ENCODE measurements at places on chromosomes 7 and 10.

DNA sequence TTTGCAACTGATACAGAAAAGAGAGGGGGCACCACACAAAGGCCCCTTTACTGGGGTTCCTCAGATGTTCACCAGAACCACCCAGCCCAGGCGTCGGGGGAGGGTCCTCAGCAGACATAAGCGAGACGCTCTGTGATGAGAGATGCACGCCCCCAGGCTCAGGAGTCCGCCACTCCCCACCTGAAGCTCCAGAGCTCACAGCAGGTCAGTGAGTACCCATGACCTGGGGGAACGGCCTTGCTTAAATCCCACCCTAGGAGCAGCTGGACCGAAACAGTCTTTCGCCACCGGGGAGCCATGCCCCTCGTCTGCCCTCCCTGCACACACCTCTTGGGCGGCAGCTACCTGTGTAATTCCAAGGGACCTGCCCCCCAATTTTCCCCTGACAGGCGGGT, 2.8 kb downstream of the CRYGN start:
- no peak for DNase-seq

DNA sequence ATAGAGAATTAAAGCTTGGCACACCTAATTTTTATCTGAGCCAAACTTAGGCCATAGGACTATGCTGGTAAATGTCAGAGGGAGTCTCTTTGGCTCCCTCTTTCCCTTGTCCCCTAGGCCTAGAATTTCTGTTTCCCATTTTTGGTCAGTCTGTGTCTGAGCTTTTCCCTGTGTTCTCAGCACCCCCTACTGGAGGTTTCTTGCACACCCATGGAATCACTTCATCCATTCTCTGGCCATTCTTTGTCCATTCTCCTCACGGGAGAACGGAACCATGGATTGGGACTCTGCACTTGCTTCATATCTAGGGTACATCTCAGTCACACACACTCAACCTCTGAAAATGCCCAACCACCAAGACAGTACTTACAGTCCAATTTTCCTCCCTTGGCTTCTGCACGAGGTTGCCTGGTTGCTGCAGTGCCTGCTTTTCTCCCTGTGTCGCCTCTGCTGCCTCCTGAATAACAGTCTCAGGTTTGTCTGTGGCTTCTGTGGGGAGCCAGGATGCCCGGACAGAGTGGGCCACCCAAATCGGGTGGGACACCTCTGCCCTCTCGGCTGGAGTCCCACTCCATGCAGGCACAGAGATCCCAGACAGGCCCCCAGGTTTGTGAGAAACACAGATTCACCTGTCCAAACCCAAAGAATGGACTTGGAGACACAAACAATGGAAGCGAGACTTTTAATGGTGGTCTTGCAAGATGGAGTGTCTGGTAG, 35.1 kb upstream of the DNAH11 start:
- DNase-seq = no peak

- no peak for DNase-seq
Observed at GRCh38 chr10:3836222-3836820, 51.3 kb upstream of the KLF6 start.

DNA sequence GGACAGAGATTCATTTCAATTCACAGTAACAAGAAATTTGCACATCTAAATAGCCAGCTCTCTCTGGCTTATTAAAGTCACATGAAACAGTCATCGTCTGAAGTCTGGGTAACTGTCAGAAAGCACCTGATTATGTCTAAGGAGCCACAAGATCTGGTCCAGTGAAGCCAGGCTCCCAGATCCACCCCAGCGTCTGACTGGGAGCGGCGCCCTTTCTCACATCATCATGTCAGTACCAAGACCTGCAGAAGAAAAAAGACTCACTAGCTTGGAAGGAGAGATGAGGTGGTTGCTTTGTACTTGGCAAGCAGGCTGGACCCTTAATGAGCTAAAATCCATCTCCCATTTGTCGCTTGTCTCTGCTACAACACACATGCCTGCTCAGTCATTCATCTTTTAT, 58.4 kb downstream of the VOPP1 start:
- no peak for DNase-seq

DNA sequence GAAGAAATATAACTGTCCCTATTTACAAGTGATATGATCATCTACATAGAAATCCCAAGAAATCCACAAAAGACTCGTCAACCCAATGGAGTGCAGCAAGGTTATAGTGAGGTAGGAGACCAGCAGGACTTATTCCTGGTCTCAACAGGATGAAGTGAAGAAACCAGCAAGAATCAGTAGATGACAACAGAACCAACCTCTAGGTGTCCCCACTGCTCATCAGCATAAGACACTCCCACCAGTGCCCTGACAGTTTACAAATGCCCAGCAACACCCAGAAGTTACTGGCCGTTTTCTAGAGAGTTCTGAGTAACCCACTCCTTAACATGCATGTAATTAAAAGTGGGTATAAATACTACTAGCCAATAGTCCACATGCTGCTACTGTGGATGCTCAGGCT, 470.5 kb upstream of the LRRTM3 start:
- no peak for DNase-seq

DNA sequence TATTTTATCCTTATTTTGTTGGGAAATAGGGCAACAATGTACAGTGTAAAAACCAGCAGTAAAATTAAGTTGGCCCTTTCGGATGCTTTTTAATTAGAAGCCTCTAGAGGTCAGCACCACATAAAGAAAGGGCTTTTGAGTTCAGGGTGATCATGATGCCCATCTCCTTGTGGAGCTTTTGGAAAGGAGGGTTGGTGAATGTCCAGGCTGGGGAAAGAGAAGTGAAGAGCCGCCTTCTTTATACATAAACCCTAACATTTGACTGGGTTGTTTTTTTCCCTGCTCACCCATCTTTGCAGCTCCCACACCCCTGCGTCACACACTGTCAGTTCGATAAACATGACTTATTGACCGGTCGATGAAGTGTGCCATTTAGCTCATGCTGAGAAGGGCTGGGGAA, 29.8 kb downstream of the MTURN start:
- no peak for DNase-seq

GRCh38 chr7:2441430-2442058, 34.7 kb downstream of the GRIFIN start:
- no peak for DNase-seq

DNA sequence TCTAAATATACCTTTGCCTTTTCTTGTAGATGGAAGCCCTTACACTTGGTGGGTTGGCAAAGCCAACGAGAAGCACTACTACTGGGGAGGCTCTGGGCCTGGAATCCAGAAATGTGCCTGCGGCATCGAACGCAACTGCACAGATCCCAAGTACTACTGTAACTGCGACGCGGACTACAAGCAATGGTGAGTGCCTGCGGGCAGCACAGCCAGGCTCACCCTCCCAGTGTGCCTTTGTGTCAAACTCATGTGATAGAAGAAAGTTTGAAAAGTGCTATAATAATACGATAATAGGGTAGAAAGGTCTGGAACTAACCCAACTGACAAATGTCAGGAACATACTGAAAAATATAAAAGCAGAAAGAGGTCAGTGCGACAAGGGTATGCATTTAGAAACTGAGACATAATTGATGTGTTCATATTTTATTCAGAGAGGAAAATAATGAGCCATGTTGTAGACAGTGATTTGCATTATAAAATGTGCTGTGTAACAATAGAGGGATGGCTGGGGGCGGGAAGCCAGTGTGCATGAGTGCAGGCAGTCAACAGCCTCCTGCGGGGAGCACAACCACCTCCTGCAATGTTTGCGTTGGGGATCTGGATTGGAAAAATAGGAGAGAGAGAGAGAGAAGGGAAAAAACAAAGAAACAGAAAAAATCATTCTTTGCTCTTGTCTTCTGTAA, 686.9 kb upstream of the C7orf33 start:
- DNase-seq = no peak

- no peak for DNase-seq
Observed at GRCh38 chr7:153886506-153887441, 165.4 kb upstream of the DPP6 start.

- DNase-seq = no peak
Observed at GRCh38 chr10:70762441-70763175, 22.6 kb downstream of the TBATA start.

DNA sequence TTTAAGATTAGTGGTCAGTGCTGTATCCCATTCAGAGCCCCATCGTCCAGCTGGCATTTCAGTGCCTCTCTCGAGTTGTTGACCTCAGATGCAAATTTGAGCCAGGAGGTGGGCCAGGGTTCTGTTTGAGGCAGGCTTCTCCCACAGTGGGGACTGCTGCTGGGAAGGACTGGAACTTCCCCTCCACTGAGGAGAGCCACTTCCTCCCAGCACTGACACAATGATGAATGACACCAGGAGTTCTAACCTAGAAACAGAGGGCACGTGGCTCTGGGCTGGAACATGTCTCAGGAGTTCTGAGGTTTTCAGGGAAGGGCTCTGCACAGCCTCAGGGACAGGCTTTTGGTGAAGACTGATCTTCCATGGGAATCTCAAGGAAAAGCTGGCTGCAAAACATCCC, 18.3 kb upstream of the BTBD16 start:
- no peak for DNase-seq

DNA sequence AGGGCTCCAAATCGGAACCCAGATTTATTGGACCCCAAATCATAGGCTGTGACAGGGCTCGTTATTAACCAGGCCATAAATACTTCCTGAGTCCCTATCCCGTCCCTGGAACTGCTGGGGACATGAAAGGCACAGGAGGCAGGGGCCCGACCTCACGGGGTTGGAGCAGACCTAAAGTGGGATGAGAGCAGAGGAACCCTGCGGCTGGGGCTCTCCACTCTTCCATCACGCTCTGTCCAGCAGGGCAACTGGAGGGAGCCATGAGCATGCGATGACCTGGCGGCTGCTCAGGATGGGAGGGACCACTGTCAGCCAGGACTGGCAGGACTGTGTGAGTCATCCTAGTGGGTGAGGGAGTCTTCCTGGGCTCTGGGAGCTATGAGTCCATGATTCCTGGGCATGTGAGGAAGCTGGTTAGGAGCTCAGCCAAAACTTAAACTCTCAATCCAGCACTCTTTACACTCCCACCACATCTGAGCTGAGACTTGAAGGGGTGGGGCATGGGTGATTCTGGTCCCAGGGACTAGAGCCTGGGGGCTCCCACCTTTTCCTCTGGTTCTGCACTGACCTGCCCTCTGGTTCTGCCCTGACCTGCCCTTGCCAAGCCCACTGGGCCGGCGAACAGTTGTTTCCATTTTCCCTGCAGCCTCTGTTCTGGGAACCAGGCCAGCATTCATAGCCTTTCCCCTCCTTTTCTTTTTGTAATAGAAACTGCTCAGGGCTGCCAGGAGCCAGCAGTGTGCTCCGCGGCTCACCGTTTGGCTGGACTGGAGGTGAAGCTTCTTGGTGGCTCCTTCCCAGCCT, 47.1 kb downstream of the SYPL1 start:
- no peak for DNase-seq

DNA sequence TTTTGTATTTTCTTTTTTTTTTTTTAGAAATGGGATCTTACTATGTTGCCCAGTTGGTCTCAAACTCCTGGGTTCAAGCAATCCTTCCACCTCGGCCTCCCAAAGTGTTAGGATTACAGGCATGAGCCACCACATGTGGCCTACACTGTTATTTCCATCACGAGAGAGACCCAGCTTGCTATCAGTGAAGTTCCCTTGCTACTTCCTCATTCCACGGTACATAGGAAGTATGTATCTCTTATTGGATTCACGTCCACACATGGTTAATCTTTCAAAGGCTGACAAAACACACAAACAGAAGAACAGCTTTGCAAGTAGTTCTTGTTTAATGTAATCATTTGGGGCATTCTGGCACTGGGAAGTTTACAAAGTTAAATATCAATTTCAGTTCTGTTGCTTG, 50.9 kb downstream of the DCLRE1A start:
- DNase-seq = no peak

DNA sequence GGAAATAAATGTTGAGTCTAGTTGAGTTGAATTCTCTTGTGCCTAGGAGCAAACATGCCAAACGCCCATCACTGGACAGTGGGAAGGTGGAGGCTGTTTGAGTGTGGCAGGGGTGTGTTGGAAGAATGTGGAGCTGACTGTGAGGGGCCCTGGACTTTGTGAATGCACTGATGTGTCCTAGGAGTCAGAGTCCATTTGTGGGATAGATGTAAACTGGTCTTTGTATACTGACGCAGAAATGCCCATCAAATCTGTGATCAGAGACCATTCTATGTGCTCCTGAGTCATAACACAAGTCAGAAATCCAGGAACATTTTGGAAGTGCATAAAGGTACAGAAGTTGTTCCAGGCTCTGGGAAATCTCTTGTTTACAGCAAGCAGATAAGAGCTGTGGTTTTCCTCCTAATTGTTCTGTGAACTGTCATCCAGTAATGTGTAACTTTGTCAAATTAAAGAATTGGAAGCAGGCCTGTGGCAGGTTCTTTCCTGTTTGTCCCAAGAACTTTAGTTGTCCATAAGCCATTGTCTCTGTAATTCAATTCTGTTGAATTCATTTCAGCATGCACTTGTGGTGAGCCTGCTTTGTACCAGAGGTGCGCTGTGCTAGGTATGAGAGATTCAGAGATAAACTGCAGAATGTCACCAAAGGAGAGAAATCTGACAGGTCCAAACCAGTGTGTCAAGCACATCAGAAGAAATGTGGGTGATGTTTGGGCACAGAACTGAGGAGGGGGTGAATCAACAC, 7.6 kb downstream of the PRXL2A start:
- DNase-seq = no peak

DNA sequence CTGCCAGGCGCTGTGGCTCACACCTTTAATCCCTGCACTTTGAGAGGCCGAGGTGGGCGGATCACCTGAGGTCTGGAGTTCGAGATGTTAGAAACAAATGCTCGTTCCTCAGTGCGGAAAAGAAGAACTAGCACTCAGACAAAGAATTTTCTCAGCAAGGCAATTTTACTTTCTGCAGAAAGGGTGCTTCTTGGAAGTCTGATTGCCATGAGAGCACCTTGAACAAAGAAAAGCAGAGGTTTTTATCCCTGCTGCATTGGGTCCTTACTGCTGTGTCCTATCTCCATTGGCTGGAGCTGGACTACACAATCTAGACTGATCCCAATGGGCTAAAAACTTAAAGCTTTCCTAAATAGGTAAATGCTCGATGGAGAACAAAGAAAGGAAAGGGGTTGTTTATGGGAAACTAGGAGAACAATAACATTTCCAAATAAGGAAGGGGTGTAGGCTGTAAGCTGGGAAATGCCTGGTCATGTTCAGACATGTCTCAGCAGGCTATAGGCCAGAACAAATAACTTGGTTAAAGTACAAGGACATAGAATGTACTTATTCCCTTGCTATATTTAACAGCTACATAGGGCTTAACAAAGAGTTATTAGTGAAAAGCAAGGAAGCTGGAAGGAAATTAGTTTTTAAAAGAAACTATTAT, 26.1 kb upstream of the ACTR3B start:
- DNase-seq = no peak

- no peak for DNase-seq
Observed at GRCh38 chr7:4700577-4701235, 18.6 kb downstream of the FOXK1 start.

DNA sequence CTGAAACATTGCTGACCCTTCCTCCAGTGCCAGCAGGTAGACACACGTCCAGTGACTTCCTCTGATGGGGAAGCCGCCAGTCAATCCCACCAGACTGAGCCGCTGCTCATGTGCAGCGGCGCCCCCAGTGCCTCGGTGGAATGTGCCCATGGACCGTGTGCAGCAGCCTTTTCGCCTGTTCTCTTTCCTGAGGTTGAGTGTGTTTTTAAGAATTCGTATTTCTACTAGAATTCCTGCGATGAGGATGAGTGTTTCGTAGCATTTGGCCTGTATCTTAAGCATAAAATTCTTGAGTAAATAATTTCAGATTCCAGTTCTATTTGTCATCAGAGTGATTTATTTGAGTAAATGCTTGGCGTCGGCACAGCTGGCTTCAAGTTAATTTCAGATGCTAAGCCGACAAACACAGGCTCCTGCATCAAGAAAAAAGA, 35.4 kb downstream of the BNIP3 start:
- DNase-seq = no peak

- no peak for DNase-seq
Observed at GRCh38 chr10:116096526-116096925, 176.5 kb downstream of the GFRA1 start.

Data from stimulated activated CD8-positive, alpha-beta memory T cell treated with anti-CD3 and anti-CD28 coated beads, Interleukin-12 subunit alpha, Interleukin-12 subunit beta, amount 100 ng/mL, for 1 hour (primary cell).